ENCODE measurements at places on chromosomes 5 and 9. TPM values are rescaled to one million over a fixed set of nuclear protein-coding genes. Genes with fewer than 3 reads are reported as not detected.

Gene SLC6A19
- 2.5 TPM for total RNA-seq

Gene SPAG8
- not detected for total RNA-seq

Gene CDC20B
- total RNA-seq, result not detected

Gene IL9
- total RNA-seq, result not detected

Gene PIGO
- 19.1 TPM for total RNA-seq

Gene EQTN
- total RNA-seq, result not detected

Gene KIF4B
- total RNA-seq, result not detected

Gene P4HA2
- 53.5 TPM for total RNA-seq

Gene ZNF608
- total RNA-seq, result 30.6 TPM

Gene PCDHB3
- total RNA-seq, result 0.82 TPM

Gene SPAAR
- 0.68 TPM for total RNA-seq

Gene HK3
- total RNA-seq, result 4.8 TPM

Gene CARTPT
- total RNA-seq, result not detected

Gene IFNA17
- total RNA-seq, result not detected

Gene OR13C4
- not detected for total RNA-seq

Gene DMRT3
- not detected for total RNA-seq

Gene IL3
- not detected for total RNA-seq

Gene STC2
- 1.9 TPM for total RNA-seq

Gene TAF11L2
- total RNA-seq, result not detected

Gene PCDHA9
- 0.37 TPM for total RNA-seq

Gene HAND1
- total RNA-seq, result 7.1 TPM

Gene MOB3B
- total RNA-seq, result 39.3 TPM

Gene SMIM32
- 6.4 TPM for total RNA-seq

Gene FGD3
- total RNA-seq, result 5.2 TPM

All from transverse colon (tissue), 4 donors.